ENCODE measurements at places on chromosomes 2 and 18.

- DNase-seq, result no peak
Observed at GRCh38 chr18:45232061-45232460, 383.2 kb upstream of the SLC14A2 start.

- DNase-seq, result no peak
Observed at GRCh38 chr2:27715318-27716210, 51.9 kb downstream of the SLC4A1AP start.

DNA sequence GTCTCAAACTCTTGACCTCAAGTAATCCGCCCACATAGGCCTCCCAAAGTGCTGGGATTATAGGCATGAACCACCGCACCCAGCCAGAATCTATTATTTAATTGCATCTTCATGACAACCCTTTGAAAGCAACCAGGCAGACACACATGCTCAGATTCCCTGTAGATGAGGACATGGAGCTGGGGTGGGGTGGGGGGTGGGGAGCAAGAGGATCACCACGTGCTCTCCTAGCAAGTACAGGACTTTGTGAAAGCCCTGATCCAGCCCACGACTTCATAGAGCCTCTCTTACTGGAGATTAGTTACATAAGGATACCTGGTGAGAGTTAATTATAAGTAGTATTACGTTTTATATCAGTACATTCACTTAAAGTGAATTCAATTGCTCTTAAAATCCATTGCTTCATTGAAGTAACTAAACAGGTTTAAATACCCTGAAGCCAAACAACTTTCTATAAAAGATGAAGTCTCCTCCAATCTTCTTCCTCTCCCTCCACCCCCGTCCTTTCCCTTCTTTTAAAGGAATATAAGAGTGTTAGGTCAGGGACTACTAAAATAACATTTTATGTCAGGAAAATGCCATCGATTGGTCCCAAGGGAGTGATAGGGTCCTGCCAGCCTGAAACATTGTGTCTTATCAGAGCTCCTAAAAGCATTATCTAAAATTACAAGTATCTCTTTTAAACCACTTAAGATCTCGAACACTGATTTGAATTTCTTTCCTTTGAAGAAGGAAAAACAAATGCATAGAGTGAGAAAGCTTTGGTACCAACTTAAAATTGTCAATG is 123.9 kb downstream of the EPHA4 start:
- DNase-seq, result no peak

DNA sequence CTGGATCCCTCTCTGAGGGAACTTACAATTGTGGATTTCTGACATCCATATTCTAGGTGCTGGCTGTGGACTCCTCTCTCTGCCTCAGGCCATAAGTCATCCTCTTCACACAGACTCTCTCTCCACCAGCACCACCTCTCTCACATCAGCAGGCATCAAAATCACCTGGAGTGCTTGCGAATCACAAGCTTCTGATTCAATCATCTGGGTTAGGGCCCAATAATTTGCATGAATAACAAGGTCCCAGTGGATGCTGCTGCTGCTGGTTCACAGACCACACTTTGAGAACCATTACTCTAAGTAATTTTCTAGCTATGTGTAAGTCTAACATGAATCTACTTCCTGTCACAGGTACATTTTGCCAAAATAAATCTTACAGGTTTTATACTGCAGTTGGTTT is 214.9 kb downstream of the DSEL start:
- DNase-seq, result no peak

DNA sequence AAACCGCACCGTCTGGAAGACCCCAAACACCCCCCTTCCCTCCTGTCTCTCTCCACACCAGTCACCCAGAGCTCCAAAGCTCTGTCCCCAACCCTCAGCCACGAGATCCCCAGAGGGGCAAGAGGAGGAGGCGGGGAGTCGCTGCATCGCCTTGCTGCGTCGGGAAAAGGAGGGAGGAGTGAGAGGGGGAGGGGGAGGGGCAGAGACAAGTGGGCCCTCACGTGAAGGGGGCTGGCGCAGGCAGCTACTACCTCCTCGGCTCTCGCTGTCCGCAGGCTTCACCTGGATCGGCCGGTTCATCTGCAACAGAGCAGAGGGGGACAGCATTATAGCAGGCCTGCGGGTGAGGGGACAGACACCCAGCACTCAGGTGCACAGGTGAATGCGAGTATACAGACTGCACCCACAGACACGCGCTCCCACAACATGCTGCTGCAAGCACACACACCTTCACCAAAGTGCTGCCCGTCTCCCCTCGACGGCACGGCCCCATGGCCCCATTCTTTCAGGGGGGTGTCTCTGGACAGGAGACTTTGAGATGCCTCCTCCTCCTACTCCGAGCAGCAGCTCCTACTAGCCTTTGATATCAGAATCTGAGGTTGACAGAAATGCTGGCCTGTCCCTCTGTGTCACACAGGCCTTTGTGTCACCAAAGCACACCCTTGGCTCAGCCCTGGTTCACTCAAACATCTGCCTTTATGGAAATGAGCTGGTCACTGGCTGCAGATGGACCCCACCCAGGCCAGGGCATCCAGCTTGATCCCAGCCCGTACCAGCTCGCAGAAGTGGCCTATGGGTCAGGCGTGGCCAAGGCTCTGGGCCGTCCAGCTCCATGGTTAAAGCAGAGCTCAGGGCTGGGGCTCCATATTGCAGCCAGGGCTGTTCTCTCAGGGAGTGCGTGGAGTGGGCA is 243.8 kb downstream of the CELF4 start:
- no peak for DNase-seq

GRCh38 chr18:24603151-24603550 is 142.7 kb downstream of the HRH4 start:
- DNase-seq, result no peak

DNA sequence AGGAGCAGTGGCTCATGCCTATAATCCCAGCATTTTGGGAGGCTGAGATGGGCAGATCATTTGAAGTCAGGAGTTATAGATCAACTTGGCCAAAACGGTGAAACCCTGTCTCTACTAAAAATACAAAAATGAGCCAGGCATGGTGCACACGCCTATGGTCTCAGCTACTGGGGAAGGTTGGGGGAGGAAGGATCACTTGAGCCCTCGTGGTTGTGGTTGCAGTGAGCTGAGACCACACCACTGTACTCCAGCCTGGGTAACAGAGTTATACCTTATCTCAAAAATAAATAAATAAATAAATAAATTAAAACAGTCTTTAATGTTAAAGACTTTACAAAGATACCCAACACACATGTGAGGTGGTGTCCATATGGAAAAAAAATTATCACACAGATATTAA is 134.0 kb downstream of the C2orf74 start:
- DNase-seq, result no peak

- no peak for DNase-seq
Observed at GRCh38 chr2:147482111-147482895, 362.5 kb upstream of the ACVR2A start.

- no peak for DNase-seq
Observed at GRCh38 chr18:67072791-67073190, 443.7 kb downstream of the DSEL start.

GRCh38 chr2:150012986-150013385 is 425.4 kb upstream of the MMADHC start:
- DNase-seq, result no peak

GRCh38 chr18:79275992-79276391 is 119.7 kb upstream of the NFATC1 start:
- peak; percentile 11 for DNase-seq

DNA sequence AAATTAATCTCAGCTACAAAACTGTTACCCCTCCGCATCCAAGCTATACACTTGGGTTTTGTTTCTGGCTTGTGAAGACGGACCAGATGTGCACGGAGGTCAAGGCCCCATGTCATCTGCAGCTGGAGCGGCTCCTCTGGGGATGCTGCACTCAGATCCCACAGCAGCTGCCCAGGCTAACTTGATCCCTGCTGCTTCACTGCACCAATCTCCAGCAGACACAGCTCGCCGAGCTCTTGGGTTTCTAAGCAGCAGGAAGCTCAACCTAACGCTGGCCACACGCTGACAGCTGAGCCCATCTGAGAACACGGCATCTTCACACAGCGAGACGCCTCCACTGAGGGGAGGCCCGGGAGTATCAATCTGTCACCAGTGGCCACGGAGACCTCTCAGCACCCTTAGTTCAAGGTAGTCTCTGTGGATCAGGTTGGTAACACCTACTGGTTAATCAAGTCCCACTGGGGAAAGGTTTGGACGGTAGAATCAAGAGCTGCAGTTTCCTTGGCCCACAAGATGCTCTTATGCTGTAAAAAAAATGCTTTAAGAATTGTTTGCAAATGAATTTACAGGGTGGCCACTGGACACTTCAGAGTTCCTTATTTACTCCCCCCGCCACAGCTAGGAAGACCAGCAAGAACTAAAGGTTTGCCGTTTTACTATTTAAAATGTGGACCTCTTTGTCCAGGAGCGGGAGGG is 67.5 kb downstream of the EMILIN2 start:
- no peak for DNase-seq

DNA sequence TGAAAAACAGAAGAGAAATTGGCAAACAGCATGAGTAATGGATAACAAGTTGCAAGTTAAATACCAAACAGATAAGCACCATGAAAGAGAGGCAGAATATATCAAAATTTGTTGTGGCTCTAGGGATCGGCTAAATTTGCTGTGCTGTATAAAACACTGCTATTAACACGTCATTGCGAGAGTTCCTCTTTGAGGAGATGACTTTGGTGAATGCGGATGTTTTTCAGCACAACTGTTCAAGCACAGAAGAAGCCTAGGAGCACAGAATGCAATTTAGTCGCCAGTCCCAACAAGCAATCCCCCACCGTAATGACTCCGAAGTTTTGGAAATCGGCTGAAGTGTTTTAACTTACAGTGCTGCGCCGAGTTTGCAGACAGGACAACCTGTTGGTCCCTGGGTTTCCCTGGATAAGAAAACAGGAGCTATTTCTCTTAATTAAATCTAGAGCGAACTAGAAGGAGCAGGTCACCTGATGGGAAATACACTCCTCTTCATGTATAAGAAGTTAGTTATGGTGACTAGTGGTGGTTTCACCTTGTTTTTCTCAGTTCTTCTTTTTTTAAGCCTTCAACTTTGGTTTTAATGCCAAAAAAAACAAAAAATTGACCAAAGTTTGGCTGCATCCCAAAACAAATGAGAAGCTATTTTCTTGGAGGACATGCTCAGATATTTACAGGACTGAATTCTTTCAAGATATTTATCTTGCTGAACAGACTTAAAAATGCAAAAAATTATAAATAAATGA is 454.1 kb upstream of the SALL3 start:
- DNase-seq, result no peak

GRCh38 chr18:13440277-13441248 is 222.0 kb downstream of the LDLRAD4 start:
- DNase-seq, result no peak

- DNase-seq, result no peak
Observed at GRCh38 chr2:128685841-128686496, 367.3 kb upstream of the HS6ST1 start.

DNA sequence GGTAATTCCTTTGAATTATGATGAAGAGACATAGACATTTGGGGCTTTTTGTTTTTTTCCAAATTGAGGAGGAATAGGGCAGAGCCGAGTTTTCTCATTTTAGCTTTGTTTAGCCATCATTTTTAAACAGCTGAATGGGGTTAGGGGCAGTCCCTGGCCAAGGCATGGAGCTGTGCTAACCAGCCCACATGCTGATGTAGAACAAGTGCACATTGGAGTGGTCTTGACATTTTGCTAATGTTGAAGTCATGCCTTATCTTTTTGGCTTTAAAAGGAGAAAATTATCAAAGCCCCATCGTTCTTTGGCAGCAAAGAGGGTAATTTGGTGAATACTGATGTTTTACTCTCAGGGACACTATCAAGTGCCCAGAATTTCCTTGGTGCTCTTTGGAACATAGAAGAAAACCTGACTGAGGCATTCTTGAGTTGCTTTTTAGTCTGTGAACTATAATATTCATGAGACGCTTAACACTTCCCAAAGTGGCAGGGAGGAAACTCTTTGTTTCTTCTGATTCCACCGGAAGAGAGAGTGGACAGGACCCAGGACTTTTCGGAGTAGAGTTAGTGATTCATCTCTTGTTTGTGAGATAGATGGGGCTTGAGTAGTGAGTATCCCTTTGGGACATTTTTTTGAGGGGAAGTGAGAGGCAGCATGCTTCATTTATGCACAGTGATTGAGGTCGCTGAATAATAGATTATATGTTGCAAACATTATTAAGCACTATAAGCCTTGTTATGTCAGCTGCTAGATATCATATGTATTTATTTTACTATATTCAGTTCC is 45.0 kb downstream of the MTA3 start:
- no peak for DNase-seq

DNA sequence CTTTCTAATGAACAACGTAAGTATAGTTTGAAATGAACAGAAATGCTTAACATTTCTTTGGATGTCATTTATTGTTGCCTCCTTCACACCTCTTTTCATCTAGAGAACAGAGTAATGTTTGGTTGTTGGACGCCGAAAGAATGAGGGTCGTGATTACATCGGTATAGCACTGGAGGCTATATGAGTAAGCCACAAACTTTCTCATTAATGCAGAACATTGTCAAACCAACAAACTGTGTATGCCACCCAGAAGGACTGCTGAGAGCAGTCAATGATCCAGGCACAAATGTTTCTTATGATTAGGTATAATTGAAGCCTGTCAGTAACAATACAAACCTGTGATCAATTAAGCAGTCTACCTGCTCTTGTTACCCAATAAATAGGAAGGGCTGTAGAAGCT is 1494.7 kb upstream of the NXPH2 start:
- DNase-seq, result no peak

- DNase-seq, result no peak
Observed at GRCh38 chr2:25323042-25323514, 18.6 kb downstream of the DNMT3A start.

GRCh38 chr18:56511996-56512395 is 126.4 kb downstream of the TXNL1 start:
- no peak for DNase-seq

DNA sequence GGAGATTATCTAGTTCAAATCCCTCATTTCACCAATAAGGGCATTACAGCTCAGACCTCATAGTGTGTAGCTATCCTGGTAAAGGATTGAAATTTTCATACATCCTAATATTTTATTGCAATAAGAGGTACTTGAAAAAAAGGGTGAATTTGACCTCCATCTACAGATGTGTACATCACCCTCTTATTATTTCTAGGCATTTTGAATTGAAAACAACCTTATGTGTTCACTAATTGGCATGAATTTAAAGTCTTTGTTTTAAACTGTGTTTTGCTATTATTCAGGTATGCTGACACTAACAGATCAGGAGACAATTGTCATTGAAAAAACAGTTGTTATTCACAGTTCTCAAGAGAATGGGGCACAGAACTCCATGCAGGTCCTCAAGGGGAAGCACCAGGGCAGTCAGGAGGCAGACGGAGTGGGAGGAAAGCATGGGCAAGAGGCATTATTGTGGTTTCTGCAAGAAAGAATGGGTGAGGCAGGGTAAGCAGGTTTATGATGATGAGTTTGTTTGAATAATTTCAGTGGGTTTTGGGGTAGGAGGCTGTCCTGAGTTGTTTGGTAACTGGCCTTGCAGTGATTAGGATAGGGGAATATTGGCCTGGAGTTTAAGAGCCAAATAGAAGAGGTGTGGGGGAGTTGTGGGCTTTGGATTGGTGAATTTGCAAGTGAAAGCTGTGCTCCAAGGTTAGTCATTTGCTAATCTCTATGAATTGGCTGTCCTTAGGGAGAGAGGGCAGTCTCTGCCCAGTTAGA is 194.6 kb downstream of the GPD2 start:
- no peak for DNase-seq

- no peak for DNase-seq
Observed at GRCh38 chr2:176104316-176105077, 2.6 kb upstream of the HOXD11 start.
